Neural crest cell (in vitro differentiated cells): ENCODE measurements at places on chromosomes 1 and 21.

GRCh38 chr1:227432181-227432535 is 113.9 kb upstream of the CDC42BPA start:
- no peak for DNase-seq

DNA sequence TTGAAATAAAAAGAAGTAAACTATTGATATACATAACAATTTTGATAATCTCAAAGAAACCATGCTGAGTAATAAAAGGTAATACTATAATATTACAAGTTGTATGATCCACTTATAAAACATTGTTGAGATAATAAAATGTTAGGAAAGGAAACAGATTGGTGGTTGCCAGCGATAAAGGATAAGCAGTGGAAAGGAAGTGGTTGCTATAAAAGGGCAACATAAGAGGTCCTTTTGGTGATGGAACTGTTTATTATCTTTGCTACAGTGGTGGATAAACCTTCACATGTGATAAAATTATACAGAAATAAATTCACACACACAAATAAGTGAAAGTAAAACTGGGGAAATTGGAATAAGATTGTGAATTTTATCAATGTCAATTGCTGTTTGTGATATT is 15.1 kb downstream of the OR6F1 start:
- no peak for DNase-seq

DNA sequence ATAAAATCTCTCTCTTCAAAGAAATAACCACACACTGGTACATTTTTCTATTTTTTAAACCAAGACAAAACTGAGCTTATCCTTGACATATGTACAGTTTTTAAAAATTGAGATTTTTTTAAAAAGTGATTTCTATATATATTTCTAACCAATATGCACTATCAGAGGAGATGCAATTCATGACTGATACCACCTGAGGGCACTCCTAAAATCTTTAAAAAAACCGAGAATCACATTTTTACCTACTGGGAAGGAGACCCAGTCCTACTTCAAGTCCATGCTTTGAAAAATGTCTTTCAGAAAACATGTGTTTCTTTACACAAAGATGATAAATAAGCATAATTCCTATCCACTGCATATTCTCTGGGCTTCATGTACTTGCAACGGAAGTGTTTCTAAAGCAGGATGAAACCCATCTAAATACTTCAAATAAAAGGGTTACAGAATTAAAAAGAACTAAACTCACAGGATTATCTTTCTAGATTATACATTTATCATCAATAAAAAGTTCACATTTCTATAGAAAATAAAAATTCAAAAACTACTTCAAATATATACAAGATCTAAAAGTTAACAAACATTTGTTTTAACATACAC is 98.6 kb downstream of the ENAH start:
- DNase-seq, result no peak

- DNase-seq, result no peak
Observed at GRCh38 chr1:186623551-186623950, 56.7 kb downstream of the PTGS2 start.

- DNase-seq, result no peak
Observed at GRCh38 chr1:14996133-14997050, 157.2 kb upstream of the TMEM51 start.

- DNase-seq, result peak; percentile 91
Observed at GRCh38 chr1:161227196-161227871, 1.5 kb downstream of the TOMM40L start.

DNA sequence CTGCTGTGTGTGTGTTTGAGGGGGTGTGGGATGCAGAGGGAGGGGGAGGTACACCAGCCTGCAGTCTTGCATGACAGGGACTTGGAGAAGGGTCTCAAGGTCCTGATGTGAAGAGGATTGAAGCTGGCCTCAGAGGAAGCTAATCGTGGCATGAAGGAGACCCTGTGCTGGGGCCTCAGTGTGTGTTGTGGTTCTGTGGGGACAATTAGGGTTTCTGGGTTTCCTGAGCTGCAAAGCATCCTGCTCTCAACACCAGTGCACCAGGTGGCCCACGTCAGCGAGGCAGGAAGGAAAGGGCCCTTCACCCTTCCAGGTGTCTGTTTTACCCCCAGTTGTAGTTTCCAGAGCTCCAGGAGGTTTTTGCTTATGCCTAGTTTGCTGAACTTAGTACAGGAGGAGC is 52.8 kb downstream of the TENT5C start:
- no peak for DNase-seq

- peak; percentile 91 for DNase-seq
Observed at GRCh38 chr1:202189001-202189790, 4.4 kb upstream of the LGR6 start.

DNA sequence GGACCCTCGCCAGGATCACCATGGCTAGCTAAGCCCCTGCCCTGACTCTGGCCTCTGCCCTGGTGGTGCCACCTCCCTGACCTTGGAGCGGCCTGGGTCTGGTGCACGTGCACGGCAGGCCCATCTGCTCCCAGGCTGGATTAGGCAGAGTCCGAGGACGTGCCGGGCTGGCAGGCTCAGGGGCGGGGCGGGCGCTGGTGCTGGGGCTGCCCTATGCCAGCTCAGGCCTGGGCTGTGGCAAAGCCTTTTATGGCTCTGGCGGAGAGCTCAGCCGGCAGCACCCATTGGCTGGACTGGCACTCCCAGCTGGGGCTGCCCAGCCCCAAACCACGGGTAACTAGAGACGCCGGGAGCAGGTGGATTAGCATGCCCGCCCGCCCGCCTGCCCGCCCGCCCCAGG is 17.1 kb upstream of the EDN2 start:
- DNase-seq, result no peak

DNA sequence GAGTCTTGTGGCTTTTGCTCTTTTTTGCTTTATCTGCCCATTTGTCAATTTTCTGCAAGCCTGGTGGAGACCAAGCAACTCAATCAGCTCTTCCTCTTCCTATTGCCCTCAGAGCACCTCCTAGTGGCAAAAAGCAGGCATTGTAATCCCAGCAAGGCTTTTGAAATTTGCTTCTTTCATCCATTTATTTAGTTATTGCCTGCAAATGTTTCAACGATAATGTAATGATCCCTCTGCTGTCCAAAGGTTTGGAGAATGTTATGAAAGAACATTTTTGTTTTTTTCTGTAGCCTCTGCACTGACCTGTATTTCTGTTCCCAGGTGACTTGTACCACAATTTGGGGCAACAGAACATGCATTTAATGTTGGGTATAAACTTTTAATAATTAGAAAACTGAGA is 127.8 kb downstream of the GABPA start:
- no peak for DNase-seq

DNA sequence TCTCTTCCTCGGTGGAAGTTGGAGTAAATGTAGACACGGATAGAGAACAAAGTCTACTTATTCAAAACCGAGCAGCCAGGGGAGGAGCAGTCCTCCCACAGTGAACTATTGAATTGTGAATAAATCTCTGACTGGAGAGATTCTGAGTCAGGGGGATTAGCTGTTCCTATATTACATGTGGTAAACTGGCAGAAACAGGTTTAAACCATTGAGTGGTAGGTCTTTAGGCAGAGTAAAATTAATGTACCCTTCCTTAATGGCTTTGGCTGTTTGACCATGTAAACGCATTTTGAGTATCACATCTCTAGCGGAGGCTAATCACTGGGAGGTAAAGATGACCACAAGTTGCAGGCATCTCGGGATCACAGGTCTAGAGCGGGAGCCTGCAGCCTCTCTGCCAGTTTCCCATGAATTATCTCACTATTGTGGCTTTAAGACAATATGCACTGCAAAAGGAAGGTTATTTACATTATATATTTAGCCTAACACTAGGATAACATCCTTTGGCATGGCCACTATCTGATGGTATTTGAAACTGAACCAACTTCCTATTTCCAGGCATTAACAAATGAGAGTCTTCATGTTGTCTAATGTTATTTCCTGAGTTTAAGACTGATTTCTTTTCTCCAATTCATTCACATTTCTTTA is 7.9 kb upstream of the DISC1 start:
- no peak for DNase-seq

DNA sequence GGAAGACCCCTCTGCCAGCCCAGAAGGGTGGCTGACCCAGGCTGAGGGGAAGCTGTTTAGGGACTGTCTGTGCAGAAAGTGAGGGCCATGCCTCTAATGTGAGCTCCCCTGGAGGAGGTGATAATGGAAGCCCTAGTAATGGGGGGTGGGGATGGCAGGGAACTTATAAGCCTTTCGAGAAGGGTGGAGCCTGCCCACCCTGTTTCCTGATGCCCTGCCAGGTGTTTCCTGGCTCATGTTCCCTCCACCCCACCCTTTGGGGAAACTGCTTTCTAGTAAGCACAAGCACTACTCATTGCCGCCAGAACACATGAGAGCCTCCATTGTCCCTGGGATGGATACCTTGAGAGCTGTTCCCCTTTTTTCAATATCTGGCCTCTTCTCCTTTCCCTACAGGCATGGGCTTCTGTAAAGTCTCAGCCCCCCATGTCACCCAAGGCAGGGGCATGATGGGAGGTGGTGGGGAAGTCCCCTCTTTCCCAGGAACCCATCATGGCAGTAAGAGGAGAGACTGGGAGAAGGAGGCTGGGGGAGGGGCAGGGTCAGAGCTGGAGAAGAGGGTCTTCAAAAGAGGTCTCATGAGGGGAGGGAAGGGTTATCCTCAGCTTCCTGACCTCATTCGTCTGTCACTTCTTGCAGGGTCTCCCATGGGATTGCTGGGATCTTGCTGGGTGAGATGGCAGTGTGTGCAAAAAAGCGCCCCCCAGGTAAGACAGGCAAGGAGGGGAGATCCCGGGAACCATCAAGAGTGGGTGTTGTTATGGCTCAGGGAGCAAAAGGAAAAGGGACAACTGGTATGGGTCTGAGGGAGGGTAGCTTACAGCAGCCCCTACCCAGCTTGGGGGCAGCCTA is 2.4 kb downstream of the ATP8B2 start:
- no peak for DNase-seq

GRCh38 chr1:160768295-160768657 is 27.7 kb upstream of the LY9 start:
- no peak for DNase-seq

DNA sequence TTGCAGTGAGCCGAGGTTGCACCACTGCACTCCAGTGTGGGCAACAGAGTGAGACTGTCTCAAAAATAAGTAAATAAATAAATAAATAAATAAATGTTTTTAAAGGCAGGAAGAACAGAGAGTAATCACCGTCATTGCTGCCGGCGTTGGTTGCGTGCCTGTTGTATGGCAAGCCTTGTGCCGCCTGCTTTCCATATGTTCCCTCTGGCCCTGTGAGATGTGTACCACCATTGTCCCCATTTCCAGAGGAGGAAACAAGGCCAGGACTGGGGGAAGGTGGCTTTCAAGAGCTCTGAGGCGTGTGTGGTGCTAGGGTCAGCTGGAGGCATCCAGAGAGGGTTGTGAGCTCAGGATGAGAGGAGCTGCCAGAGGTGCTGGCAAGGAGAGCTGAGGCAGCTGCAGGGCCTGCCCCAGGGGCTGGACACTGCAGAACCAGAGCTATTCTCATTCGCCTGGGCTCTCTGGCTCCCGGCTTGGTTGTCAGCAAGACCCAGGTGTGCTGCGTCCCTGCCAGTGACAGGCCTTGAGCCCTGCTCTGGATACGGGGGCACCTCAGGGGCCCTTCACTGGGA is 5.2 kb upstream of the MARCKSL1 start:
- DNase-seq, result no peak

DNA sequence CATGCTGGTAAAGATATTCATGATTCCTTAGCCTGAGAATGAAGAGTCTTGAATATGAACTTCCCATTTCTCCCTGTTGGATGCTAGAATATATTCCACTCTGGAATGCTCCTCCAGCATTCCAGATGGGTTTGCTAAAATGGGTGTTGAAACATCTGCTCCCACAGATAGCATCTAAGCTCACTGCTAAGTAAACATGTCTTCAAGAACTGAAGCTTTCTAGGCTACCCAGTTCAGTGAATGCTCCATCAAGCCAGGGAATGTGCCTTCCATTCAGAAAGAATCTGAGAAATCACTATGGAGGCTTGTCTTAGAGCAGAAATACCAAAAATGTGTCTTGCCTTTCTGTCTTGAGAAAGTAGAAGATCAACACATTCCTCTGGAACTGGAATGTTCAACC is 81.1 kb downstream of the TNFSF18 start:
- DNase-seq, result no peak

DNA sequence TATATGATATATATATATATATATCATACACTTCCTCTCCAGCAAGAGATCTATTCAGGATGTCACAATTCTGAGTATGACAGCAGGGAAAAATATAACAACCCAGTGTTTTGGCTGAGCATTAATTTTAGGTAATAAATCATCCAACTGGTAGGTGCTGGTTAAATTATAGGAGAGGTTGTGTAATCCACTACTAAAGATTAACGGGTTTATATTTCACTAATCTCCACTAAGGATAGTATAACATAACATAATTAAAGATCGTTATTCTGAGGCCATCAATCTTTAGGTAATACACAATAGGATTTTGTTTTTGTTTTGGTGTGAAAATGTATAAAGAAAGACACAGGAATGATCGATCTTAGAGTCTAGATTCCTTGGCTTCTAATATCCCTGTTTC is 102.2 kb downstream of the COQ8A start:
- DNase-seq, result no peak

DNA sequence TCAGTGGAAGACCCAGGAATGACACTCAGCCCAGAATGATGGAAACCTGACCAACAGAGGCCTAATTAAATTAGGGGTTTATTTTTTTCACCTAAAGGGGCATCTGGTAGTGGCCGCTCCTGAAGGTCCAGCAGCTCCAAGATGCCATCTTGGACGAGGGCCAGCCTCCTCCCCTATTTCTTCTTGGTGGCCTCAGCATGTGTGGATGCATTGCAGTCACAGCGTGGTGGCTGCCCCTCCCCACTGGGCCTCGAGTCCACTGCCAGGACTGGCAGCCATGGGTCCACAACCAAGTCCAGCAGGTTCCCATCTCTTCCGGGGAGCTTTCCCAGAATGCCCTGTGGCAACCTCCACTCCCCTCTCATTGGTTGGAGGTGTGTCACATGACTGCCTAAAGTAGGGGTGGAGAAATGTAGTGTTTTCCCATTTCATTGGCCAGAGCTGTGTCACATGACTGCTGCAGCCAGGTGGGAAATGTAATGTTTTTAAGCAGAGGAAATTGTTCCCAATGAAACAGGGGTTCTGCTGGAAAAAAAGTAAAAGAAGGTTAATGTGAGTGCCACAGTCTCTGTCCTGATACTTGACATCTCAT is 628.2 kb downstream of the PTPRU start:
- no peak for DNase-seq

- no peak for DNase-seq
Observed at GRCh38 chr21:31660259-31660565, 719 bp downstream of the SOD1 start.

DNA sequence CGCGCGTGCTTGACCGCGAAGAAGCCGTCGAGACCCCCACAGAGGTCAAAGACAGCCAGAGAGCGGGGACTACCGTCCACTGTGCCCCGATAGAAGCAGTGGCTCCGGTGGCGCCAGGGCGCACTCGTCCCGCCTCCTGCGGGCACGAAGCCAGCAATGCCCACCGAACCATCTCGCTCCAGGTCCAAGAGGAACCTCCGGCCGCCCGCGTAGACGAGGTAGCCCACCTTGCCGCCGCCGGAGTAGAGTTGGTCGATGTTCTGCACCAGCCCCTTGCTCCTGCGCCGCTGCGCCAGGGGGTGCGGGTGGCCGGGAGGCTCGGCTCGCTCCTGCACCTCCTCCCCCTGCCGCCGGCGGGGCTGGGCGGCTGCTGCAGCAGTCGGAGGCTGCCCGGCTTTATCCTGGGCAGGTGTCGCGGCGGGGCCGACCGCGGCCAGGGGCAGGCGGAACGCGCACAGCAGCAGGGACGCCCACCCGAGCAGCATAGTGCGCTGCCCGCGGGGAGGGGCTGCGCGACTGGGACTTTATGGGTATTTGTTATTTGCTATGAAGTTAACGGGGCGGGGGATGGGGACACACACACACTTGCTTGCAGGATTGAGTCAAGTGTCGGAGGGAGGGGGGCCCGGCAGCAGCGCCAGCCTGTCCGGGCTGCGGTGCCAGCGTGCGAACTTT is 844 bp downstream of the ADAMTS5 start:
- no peak for DNase-seq
